ENCODE measurements at places on chromosomes 7 and 10. TPM values are rescaled to one million over a fixed set of nuclear protein-coding genes. Genes with fewer than 3 reads are reported as not detected.

Gene LIPK
- not detected for total RNA-seq

Gene PNLIPRP3
- not detected for total RNA-seq

Gene LIPJ
- total RNA-seq: not detected

Gene PHKG1
- 1.7 TPM for total RNA-seq

Gene ADCY1
- total RNA-seq: 0.29 TPM

Gene PAX4
- not detected for total RNA-seq

Gene CALHM3
- total RNA-seq: 0.63 TPM

Gene TMEM270
- total RNA-seq: not detected

Gene KCND2
- not detected for total RNA-seq

Gene GARS1
- 189 TPM for total RNA-seq

Gene CLCN1
- not detected for total RNA-seq

Gene CPA2
- not detected for total RNA-seq

Gene IGF2BP3
- total RNA-seq: 0.52 TPM

Gene TCTN3
- 19.5 TPM for total RNA-seq

Gene HOXA6
- not detected for total RNA-seq

Gene OR13A1
- total RNA-seq: not detected

Gene TMEM236
- total RNA-seq: 0.13 TPM

Gene MDFIC
- total RNA-seq: 69.8 TPM

Gene NCF1
- total RNA-seq: 3.1 TPM

Gene GRIFIN
- not detected for total RNA-seq

Gene UNCX
- not detected for total RNA-seq

Gene SLC18A3
- total RNA-seq: not detected

Gene EBF3
- total RNA-seq: not detected

Gene FGFBP3
- total RNA-seq: 1.0 TPM

Gene AGAP6
- 16.7 TPM for total RNA-seq

Gene PIP
- total RNA-seq: not detected

Gene HYAL4
- not detected for total RNA-seq

Gene SPDYE6
- not detected for total RNA-seq

Gene PPIA
- total RNA-seq: 2,621 TPM

Gene DOCK4
- 0.18 TPM for total RNA-seq

Gene ZNF804B
- total RNA-seq: not detected

Gene TRIP6
- 25.5 TPM for total RNA-seq

Gene OPN1SW
- total RNA-seq: not detected

Gene PNLIP
- not detected for total RNA-seq

Gene BLNK
- not detected for total RNA-seq

Gene ARHGEF5
- 10.0 TPM for total RNA-seq

Gene NANOS1
- total RNA-seq: 0.13 TPM

Gene TSPAN12
- not detected for total RNA-seq

Data from activated CD8-positive, alpha-beta T cell treated with anti-CD3 and anti-CD28 coated beads, Interleukin-2, amount 10 ng/mL, durations not matched to agents 7 days and 5 days (primary cell).